ENCODE measurements at places on chromosomes 6 and 20.

DNA sequence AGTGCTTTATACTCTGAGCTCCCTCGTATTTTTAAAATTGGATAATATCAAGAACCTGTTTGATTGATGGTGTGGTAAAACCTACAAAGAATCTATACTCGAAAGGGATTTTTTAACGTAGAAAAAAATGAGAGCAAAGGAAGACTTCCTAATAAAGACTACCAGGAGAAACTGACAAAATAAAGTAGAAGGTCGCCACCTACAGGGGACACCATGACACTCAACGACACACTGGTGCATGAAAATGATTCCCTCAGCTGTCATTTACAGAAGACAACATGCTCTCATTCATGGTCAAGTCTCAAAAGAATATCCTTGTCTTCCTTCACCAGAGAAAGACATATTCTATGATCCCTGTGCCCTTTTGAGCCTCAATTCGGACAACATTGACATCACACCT lies 10.1 kb upstream of the NHSL1 start:
- no peak for DNase-seq

GRCh38 chr6:156449569-156449968 lies 327.6 kb upstream of the ARID1B start:
- DNase-seq: no peak

DNA sequence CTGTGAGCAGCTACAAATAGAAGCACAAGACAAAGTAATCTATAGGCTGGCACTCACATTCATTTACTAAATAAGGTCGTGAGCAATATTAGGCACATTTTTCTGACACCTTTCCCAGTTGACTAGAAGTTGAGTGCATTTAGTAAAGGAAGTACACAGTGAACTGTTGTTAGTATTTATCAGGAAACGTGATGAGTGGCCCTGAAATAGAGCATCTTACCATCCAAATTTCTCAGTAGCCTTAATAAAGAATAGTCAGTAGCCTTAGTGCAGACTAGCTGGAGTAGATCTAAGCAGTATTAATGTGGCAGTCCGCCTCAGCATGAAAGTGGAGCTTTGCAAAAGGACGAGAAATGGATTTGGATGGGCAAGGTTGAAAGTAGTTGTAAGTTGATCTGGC lies 205.5 kb upstream of the QKI start:
- DNase-seq: no peak

GRCh38 chr6:94196891-94197290 lies 777.5 kb upstream of the EPHA7 start:
- DNase-seq: no peak

- no peak for DNase-seq
Observed at GRCh38 chr6:46555129-46555528, 63.9 kb upstream of the RCAN2 start.

DNA sequence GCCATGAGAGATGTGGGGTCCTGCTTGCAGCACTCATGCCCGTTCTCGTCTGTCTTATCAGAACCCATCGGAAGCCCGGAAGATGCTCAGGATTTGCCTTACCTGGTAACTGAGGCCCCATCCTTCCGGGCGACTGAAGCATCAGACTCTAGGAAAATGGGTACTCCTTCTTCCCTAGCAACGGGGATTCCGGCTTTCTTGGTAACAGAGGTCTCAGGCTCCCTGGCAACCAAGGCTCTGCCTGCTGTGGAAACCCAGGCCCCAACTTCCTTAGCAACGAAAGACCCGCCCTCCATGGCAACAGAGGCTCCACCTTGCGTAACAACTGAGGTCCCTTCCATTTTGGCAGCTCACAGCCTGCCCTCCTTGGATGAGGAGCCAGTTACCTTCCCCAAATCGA lies 8.3 kb downstream of the PI16 start:
- peak; percentile 71 for DNase-seq

DNA sequence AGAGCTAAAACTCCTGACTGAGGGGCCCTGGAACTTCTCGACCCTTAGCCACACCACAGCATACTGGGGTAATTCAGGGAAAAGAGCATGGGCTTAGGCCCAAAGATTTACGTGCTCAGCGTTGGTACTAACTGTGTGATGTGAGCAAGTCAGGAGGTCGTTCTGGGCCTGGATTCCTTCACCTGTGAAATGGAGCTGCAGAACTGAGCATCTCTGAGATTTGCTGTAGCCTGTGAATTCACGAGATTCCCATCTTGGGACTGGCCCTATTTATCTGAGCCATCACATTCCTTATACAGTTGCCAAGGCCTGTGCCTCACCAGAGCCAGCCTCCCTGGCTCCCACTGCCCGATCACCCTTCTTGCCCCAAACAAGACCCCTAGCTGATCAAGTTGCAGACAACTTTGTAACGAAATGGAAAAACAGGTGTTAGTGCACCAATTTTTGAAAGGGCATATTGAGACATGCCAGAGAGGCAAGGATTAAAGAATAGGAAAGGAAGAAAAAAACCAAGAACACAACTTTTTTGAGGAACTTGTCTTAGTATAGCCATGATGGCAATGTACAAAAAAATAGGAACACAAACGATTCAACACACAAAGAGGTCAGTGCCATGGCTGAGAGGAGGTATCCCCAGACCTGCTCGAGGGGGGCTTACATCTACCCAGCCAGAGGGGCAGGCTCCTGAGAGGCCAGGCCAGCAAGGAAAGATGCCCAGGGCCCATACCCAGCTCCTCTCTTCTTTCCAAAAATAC lies 323.0 kb upstream of the JARID2 start:
- DNase-seq: no peak

- no peak for DNase-seq
Observed at GRCh38 chr20:52936351-52937340, 35.5 kb upstream of the TSHZ2 start.

DNA sequence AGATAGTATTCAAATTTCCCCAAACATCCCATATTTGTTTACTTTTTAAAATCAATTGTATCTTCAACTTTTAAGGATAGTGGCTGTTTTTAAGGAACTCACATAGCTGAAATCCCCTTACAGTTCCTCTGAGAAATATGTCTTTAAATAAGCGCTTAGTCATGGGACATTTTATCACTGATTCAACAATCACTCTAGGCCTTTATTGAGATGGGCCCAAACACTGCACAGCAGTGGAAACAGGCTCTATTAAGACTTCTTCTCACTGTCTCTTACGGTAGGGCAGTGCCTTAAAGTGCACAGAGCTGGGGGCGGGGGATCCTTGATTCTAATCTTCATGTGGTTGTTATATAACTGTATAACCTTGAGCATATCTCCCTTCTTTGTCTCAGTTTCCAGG lies 59.8 kb upstream of the RREB1 start:
- DNase-seq: no peak

- no peak for DNase-seq
Observed at GRCh38 chr6:121008553-121008952, 325.7 kb downstream of the TBC1D32 start.
